Activated T-helper 1 cell treated with anti-CD3 and anti-CD28 coated beads, Interleukin-2, amount 50 U/mL, for 16 hours (primary cell): ENCODE measurements at places on chromosomes 5 and 9.

GRCh38 chr9:69168709-69169217, 5.3 kb upstream of the TJP2 start:
- no peak for DNase-seq

GRCh38 chr9:77802515-77803293, 154.6 kb upstream of the GNA14 start:
- no peak for DNase-seq

DNA sequence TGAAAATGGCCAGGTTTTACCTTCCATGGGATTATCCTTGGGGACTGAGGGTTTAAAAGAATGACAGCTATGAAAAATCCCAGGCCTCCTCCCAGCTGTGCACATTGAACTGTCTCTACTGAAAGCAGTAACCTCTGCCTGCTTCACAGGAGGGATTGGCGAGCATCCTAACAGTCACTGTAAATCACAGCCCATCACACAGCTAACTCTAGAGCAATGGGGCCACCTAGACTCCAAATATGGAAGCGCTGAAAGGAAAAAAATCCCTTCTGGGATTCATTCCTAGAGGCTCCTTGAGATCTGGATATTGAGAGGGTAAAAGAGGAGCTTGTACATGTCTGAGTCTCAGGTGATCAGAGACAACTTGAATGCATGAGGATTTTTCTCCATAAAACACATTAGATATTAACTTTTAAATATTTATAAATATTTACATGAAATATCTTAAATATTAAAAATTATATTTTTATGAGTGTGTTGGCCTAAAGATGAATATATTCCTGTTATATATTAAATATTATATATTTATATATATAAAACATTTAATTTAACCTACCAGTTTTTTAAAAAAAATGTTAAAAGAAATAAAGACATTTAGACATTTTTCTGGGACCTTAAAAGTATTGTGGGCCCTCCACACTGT, 133.8 kb upstream of the SLC24A2 start:
- DNase-seq, result no peak

DNA sequence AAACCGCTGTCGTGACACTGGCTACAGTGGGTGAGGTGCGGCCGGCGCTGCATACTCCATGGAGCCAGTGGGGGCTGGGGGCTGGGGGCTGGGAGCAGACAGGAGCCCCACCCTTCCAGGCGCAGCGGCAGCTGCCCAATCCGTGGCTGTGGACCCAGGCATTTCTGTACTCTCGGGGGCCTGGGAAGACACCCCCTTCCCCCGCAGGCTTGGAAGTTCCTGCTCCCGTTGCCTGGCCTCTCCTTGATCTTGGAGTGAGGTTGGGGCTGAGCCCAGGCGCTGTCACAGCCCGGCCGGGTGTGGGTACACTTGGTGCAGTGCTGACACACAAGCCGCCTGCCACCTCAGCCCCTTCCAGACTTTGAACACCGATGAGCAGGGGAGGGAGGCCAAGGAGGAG, 27.7 kb upstream of the GGTA1 start:
- DNase-seq, result no peak

GRCh38 chr9:129886226-129887174, 51.2 kb downstream of the USP20 start:
- no peak for DNase-seq

- no peak for DNase-seq
These were observed 394.0 kb downstream of the CETN3 start for GRCh38 chr5:90015584-90016018.

DNA sequence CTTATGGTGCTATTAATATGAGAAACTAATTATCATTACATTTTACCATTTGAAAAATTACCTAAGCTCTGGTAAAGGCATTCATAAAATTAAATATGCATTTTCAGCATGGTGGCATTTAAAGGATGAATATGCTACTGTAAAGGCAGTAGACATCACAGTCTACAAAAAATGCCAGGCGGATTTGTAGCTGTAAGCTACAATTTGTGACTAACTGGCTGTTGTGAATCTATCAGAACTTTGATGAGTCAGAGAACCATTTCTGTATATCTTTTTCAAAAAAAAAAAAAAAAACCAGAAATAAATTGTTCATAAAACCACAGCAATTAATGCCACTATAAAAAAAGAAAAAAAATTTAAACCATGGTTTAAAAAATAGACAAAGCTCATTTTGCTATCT, 186.3 kb downstream of the NFIB start:
- DNase-seq, result no peak

GRCh38 chr9:7095058-7095457, 337.3 kb downstream of the KDM4C start:
- no peak for DNase-seq

GRCh38 chr5:28914297-28914696, 1875.9 kb upstream of the CDH9 start:
- no peak for DNase-seq

GRCh38 chr5:95113489-95113888, 171.4 kb downstream of the MCTP1 start:
- no peak for DNase-seq

- DNase-seq, result no peak
These were observed 20.1 kb downstream of the FIBCD1 start for GRCh38 chr9:130918826-130919558.

DNA sequence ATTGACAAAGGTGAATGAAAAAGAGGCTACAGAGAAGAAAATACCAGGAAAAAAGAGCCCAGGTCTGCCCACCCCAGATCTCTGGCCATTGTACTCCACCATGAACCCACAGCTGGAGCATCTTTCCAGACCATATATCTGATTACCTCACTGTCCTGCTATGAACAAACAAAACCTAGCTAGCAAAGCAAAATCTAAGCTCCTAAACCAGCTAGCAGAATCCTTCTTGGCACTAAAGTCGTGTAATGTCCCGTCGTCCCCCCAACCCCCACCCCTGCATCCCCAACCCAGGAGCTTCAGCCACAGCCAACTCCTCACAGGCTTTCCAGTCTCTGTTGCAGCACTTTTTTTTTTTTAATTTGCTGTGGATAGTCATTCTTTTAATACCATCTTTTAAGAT, 2.5 kb downstream of the C1QTNF3 start:
- no peak for DNase-seq
